ENCODE measurements at places on chromosomes 1 and 21. TPM values are rescaled to one million over a fixed set of nuclear protein-coding genes. Genes with fewer than 3 reads are reported as not detected.

SMPDL3B gene
- total RNA-seq = not detected

GRCh38 chr1:97668945-97669344 is 251.9 kb downstream of the DPYD start:
- no peak overlapping the region for H3K4me3 ChIP-seq
- no peak for DNase-seq
- H3K27ac ChIP-seq = no peak overlapping the region
- no peaks in the 10 kb centered on the region for H3K36me3 ChIP-seq

DNA sequence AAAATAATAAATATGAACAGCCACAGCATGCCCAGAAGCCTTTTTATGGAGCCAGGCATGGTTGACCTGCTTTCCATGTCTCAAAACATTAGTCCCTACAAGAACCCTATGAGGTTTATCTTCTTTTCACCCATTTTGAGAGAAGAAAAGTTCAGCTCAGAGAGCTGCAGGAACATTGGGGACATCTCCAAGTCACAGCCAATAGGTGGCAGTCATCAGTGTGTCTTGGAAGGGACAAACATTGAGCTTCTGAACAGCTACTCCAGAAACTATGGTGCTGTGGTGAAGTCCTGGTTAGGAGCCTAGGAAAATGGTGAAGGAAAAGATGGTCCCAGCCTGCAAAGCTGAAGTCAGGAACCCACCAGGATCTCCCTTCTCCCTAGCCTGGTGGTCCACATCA is 73.6 kb downstream of the JMJD4 start:
- no peaks in the 10 kb centered on the region for H3K27me3 ChIP-seq
- no peaks in the 10 kb centered on the region for H3K4me1 ChIP-seq
- no peak overlapping the region for H3K27ac ChIP-seq
- no peak overlapping the region for H3K4me3 ChIP-seq

- no peaks in the 10 kb centered on the region for H3K4me1 ChIP-seq
- no peak overlapping the region for H3K4me3 ChIP-seq
- H3K36me3 ChIP-seq = no peaks in the 10 kb centered on the region
Measured at GRCh38 chr21:31993826-31994825, 121.3 kb downstream of the HUNK start.

DNA sequence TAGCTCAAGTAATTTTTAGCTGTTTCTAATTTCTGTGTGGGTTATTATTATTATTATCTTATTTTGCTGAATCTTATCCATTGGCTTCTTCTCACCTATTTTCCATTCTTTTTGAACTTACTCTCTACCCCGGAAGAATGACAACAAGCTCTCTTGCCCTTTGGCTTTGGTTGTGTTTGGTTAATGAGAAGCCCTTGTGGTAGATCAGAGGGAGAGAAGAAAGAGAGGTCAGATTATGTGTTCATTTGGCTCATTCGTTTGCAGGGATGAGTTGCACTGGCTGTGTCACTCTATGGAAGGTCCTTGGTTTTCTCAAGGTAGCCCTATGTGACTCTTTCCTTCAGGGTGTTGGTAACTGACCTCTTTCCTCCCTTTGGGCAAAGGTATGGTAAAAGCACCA is 391.9 kb downstream of the LMO4 start:
- no peaks in the 10 kb centered on the region for H3K27me3 ChIP-seq
- H3K4me3 ChIP-seq = no peak overlapping the region
- H3K4me1 ChIP-seq = no peaks in the 10 kb centered on the region
- no peak overlapping the region for H3K27ac ChIP-seq

DNA sequence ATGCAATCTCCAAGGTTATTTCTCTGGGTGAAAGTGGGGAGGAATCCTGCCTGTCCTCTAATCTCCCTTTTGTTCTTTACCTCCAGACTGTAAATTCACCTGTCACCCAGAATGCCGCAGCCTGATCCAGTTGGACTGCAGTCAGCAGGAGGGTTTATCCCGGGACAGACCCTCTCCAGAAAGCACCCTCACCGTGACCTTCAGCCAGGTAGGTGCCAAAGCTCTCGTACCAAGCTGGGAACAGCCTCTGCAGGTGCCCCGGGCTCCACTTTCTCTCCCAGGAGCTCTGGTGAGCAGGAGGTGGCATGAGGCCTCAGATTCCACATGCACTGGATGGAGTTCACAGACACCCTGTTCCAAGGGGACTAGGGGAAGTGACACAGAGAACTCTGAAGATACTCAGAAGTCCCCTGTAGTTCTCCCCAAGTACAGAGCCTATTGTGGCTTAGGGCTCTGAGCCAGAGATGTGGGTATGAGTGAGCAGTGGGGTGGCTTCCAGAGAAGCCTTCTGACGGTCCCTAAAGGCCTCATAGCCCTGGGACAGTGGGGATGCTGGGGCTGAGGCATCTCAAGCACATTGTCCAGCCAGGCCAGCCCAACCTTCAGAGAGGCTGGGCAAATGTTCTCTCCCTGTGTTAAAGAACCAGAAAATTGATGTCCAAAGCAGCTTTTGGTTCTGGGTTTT is 30.9 kb downstream of the RASSF5 start:
- DNase-seq = no peak
- H3K27me3 ChIP-seq = no peaks in the 10 kb centered on the region
- H3K36me3 ChIP-seq = no peaks in the 10 kb centered on the region
- no peak overlapping the region for H3K27ac ChIP-seq
- no peak overlapping the region for H3K4me3 ChIP-seq
